ENCODE measurements at places on chromosomes 4 and X.

DNA sequence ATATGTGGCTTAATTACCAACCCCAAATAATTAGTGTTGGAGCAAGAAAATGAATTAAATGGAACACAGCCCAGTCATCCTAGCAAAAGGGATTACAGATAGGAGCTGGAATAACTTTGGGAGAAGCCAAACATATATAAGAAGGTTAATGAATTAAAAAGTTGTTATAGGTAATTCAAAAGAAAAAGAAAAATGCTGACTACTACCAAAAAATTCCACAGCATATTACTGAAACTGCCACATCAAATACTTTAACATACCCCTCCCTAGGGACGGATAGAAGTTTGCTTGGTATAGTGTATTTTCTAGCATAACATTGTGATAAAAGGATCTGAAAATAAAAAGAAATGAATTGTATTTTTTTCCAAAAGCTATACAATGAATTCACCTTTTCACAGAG is 99.5 kb downstream of the ENOX2 start:
- DNase-seq: no peak

GRCh38 chr4:176193126-176193525 is 2.3 kb downstream of the SPATA4 start:
- no peak for DNase-seq

GRCh38 chrX:35380808-35381700 is 417.1 kb upstream of the MAGEB16 start:
- no peak for DNase-seq

DNA sequence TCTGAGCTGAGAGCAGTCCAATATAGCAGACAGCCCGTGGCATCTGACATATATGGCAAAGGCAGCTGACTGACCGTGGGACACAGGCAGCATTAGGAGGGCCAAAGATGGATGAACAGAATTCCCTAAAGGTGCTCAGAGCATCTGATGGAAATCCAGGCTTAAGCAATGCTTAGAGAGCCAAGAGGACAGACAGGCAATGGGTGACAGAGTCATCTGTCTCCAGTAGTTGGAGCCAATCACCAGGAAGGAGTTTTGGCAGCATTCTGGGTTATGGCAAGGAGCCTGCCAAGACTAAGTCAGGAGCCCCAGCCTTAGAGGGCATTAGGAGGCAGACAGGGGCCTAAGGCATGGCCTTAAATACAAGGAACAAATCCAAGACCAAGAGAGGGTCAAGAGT is 153.3 kb upstream of the USP9X start:
- no peak for DNase-seq

- DNase-seq: no peak
These were observed 368.5 kb downstream of the PCDH7 start for GRCh38 chr4:31088600-31089230.

GRCh38 chrX:1480082-1480785 is 27.5 kb upstream of the ASMTL start:
- DNase-seq: no peak

- no peak for DNase-seq
These were observed 35.8 kb upstream of the TNIP3 start for GRCh38 chr4:121199742-121200561.

GRCh38 chr4:184764601-184765000 is 30.7 kb upstream of the CENPU start:
- no peak for DNase-seq

GRCh38 chr4:101806914-101807313 is 16.4 kb downstream of the BANK1 start:
- DNase-seq: peak; percentile 85

GRCh38 chr4:132108784-132109183 is 1040.3 kb upstream of the PCDH10 start:
- DNase-seq: no peak

- no peak for DNase-seq
These were observed 681.4 kb downstream of the GABRG1 start for GRCh38 chr4:45442466-45442865.

- no peak for DNase-seq
These were observed 1862.5 kb upstream of the TENM3 start for GRCh38 chr4:180380733-180381132.

DNA sequence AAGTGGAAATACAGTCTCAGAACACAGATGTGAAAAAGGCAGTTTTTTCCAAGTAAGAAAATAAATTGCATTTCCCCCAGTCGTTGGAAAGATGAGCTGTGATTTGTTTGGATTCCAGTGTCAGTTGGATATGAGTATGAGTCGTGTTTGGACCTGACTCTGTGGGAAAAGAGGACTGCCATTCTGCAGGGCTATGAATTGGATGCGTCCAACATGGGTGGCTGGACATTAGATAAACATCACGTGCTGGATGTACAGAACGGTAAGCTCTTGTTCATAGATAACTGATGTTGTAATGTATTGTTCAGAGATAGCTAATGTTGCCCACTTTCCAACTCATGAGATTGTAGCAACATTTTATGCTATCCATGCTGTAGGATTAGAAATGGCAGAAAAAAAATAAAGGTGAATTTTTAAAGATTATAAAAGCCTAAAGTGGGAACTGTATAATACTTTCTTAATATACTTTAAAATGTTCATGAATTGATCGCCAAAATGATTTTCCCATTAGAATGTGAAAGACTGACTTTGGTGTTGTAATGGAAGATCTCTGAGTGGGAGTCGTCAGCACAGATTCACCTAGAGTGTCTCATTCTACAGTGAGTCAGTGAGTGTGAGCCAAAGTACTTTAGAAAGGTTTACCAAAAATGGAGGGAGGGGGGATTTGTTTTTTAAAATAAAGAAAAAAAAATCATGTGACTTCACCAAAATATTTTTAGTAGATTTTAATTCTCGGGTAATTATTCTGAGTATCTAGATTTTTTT is 178.7 kb downstream of the DCTD start:
- no peak for DNase-seq

- no peak for DNase-seq
These were observed 500.1 kb downstream of the STPG2 start for GRCh38 chr4:97643179-97643578.

DNA sequence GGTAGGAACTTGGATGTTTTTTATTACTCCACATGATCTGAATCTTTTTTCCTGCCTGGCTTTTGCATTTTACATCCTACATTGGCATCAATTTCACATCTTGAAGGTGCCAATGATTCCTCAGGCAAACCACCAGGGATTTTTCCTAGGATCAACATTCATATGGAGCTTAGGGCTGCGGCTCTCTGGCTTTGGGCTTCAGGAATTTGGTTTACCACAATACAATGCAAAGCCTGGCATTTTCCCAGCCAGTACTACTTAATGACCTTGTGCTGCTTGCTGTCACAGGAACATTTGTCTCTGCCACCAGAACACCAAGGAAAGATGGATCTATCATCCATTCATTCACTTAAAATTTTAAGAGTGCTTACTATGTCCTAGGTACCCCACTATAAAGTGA is 180.7 kb downstream of the PDGFC start:
- DNase-seq: no peak

- no peak for DNase-seq
These were observed 91.5 kb upstream of the PDLIM3 start for GRCh38 chr4:185626798-185627197.

GRCh38 chr4:54230484-54231418 is 1.7 kb downstream of the PDGFRA start:
- DNase-seq: no peak

DNA sequence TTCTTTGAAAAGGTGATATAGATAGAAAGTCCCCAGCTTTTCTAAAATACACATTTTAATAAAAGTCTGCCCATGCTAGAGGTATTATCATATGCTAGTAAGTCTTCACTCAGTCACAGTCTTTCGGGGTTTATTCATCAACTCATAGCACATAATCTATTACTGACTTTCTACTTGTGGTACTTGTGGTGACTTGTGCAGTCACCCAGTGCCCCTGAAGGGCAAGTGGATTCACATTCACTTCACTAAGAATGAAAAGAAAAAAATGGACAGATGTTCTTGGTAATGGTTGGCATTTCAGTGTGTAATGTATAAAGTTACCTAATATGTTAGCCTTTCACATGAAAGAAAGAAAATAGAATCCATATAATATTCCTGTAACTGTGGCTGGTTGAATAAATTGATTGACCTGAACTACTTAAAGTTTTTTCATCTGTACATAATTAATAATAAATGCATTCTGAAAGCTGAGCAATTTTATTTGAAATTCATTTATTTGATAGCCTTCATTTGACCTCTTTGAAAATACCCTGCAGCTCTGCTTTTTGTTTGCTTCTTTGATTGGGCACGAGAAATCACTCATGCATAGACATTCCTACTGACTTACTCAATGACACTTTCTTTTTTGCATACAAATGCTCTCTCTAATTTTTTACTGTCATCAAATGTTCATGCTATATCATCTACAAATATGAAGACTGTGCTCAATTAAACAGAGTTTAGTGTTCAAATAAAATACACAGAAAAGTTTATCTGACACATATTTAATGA is 39.5 kb upstream of the ZNF330 start:
- DNase-seq: no peak

DNA sequence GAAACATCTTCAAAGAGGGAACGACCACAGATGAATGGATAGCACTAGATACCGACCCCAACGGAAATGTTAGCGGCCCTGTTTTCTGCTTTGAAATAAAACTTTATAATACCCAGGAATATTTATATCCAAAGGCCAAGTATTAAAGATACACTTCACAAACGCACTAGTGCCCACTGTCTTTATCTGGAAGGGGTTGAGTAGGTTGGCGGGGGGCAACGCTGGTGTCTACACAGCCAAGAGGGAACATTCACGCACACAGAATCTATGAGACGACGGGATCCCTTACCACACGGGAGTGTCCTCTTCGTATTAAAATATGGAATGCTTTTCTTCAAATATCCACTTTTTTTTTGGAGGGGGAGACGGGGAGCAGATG is 3.3 kb downstream of the HAND2 start:
- DNase-seq: no peak

- DNase-seq: no peak
These were observed 10.5 kb downstream of the SLC34A2 start for GRCh38 chr4:25666031-25666630.

DNA sequence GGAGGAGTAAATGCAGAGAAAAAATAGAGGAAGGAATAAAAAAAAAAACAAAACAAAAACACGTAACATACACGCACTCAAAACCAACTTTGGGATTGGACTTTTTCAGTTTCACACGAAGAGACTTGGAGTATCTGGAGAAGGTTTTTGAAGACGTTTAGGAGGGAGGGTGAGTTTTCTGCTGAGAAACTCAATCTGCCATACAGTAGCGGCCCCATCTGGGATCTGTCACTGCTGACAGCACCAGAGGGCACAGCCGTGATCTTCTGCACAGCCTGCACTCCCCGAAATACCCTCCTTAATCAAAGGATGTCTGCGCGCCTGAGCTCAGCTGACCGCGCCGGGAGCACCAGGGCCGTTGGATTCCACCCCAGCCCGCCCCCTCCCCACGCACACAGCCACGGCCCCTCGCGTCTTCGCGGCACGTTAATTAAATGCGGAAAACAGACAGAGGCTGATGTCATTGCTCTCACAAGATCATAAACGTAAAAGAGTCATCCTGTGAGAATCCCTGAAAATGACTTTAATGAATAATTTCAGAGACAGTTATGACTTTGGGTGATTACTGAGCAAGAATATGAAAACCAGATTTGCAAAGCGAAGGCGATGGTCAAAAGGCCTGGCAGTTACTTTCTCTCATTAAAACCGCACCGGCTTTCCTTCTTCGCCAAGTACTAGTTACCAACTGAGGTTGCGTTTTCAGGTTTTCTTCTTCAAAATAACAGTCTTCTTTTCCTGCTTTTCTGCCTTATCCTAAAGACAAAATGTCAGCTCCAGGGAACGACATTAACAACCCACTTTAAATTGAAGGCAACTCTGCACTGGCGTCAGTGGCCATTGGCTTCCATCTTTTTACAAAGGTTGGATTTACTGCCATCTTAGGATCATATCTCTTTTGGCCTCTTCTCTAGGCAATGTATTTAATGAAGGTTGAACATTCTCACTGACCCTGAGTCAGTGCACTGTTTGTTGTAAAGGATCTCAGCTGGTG is 10.6 kb downstream of the HAND2 start:
- no peak for DNase-seq

DNA sequence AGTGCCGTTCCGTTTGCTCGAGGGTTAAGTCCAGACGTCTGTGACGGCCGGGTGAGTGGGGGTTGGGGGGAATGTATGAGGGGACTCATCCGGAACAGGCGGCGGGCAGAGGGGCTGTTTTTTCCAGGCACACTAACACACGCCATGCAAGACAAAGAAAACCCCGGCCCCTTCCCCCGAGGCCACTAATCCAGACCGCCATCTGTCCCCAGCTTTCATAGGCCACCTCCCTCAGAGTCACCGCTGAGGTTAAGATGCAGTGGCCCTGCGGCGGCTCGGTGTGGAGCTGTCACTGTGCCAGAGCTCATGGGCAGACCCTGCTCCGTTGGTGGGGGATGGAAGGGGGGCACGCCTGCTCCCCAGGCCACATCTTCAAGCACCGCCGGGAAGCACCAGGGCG is 34.1 kb downstream of the SORCS2 start:
- no peak for DNase-seq

DNA sequence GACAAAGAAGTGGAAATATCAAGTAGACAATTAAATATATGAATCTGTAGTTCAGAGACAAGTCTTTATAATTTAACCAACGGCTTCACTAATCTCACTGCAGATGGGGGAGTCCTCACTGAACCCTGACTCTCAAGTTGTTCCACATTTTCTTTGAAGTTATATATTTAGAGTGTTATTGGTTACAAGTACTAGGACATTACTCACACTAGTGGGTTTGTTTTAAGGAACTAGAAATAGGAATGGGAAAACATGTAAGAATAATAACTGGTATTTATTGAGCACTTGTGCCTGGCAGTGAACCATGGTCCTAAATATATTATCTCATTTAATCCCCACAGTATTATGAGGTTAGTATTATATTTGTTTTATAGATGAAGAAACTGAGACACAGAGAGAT is 22.0 kb downstream of the MND1 start:
- no peak for DNase-seq

DNA sequence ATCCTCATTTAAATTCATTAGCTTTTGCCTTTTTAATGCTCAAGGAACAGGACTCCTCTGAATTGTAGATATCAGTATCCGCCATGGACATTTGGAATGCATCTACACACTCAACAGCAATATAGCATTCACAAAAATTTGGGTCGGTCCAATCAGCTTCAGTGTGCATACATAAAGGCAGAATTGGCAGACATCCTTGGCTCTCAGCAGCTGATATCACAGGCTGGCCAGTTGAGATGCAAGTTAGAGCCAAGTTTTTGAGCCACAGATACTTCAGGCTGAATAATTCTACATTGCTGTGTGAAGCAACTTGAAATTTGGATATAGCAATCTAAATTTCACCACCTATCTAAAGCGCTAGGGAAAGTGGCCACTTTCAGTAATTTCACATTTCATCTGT is 821.1 kb downstream of the PCDH19 start:
- no peak for DNase-seq
